ENCODE measurements at places on chromosomes 4 and X.

- no peak for DNase-seq
Measured at GRCh38 chr4:162115333-162115732, 48.5 kb downstream of the FSTL5 start.

DNA sequence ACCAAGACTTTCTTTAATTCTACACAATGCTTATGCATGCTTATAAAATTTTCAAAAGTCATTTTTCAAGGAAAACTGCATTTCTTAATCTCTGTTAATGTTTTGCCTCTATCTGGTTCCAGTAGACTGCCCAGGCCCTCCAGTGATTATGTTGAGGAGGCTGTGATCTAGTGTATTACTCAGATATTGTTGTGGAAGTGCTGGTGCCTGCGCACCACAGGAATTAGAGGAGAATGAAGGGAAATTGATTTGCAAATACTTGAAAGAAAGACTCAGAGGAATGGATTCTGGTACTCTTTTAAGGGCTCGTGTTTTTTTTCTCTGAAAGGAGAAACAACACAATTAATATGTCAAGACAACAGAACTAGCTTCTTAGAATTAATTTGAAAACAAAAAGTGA lies 1015.1 kb downstream of the RPA4 start:
- DNase-seq: no peak

- no peak for DNase-seq
Measured at GRCh38 chr4:76758290-76758882, 139.6 kb downstream of the SOWAHB start.

DNA sequence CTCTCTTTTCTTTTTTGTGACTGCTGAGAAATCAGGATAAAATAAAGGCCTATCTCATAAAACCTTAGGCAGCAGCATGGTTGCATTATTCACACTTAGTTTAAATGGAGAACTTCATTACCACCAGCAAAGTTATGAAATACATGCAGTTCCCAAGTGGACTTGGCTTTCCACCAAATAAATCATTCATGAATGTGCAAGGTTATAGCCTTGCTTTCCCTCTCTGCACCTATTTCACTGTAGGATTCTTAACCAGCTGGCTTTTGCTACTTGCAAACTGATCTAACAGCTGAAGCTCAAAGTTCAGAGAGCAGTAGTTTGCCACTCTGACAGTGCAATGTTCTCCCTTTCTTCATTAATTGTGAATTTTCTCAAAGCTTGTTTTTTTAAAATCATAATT lies 140.1 kb upstream of the SMIM31 start:
- no peak for DNase-seq

- no peak for DNase-seq
Measured at GRCh38 chr4:181477591-181477990, 765.6 kb upstream of the TENM3 start.

- DNase-seq: peak; percentile 87
Measured at GRCh38 chr4:99404595-99405287, 30.4 kb downstream of the ADH7 start.

All from GM12878 (cell line).